ENCODE measurements at places on chromosomes 12 and 14.

DNA sequence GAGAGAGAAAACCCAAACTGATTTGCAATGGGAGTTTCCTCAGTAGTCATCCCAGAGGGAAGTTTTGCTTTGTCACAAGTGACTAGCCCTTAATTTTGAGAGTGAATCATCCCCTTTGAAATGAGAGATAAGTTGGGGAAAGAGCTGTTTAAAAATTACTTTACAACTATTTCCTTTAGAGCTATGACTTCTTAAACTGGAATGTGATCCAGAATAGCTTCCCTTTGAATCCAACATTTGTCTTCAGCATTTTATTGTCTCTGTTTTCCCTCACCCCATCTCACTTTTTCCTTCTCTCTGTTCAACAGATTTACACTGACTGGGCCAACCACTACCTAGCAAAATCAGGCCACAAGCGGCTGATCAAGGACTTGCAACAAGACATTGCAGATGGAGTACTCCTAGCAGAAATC is 109.3 kb downstream of the NAV3 start:
- no peak for DNase-seq

GRCh38 chr12:68746572-68747180 is 700 bp downstream of the SLC35E3 start:
- peak; percentile 74 for DNase-seq

DNA sequence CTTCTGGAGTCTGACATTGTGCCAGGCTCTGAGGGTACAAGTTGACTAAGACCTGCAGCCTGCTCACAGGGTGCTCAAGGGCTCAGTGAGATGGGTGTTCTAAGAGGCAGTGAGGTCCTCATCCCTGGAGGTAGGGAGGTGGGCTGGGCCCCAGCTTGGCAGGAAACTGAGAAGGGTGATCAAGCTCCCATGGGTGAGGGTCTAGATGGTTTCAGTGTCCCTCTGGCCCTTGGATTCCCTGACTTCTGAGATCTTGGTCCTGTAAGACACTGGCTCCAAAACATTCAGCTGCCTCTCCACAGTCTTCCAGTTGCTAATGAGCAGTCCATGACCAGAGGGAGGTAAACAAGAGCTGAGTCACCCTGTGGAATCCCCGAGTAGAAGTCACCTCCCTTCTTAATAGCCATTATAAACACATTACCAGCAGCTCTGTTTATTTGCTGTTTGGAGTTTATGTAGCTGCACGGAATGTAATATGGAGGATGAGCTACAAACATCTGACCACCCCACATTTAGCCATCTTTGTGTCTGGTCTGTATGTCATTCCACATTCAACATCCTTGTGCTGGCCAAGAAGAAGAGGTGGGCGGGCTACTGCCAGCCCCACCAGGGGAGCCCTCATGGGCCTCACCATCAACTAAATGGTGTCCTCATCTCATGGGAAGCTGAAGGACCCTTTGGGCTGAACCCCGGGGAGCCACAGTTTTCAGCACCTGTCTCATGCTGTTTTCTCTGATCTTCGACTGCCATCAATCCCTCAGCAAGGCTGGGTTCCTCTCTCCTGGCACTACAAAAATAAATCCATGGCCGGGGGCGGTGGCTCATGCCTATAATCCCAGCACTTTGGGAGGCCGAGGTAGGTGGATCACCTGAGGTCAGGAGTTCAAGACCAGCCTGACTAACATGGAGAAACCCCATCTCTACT is 37.2 kb upstream of the BDKRB2 start:
- no peak for DNase-seq

- DNase-seq: no peak
Observed at GRCh38 chr12:28189784-28190320, 404 bp upstream of the CCDC91 start.

Data from suppressor macrophage treated with lipopolysaccharide for 4 hours (primary cell).